A549 (cell line): ENCODE measurements at places on chromosomes 12 and 14.

GRCh38 chr14:21985081-21985480, 311.5 kb upstream of the OR4E1 start:
- no peak for DNase-seq

DNA sequence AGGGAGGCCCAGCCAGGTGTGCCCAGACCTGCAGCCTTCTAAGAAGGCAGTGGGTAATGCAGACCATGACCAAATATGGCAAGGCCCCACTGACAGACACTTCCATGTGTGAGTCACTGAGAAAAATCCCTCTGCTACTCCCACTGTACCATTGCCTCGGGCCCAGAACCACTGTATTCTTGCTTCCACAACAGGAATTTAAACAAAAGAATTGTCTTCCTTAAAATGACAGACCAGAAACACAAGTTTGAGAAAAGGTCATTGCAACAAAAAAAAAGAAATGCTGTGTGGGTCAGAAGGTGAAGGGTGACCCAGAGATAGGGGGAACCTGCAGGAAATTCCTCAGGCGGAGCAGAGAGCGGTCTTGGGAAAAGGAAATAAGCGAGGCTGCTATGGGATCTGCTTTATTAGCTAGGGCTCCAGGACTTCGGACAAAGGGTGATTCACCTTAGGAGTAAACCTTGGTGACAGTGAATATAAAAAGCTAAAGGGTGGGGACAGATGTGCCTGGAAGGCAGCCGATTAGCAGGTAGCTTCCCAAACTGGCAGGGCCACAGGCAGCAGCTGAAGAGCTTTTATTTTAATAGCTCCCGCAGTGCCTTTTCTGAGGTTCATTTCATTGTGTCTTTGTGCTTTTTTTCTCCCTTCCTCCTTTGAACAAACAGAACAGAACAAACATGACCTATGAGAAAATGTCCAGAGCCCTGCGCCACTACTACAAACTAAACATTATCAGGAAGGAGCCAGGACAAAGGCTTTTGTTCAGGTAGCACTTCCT, 185.3 kb upstream of the BCL2L14 start:
- peak; percentile 80 for DNase-seq

GRCh38 chr14:69594846-69595245, 16.6 kb upstream of the SUSD6 start:
- no peak for DNase-seq

- DNase-seq: no peak
Observed at GRCh38 chr12:19144985-19145384, 15.5 kb downstream of the PLEKHA5 start.

DNA sequence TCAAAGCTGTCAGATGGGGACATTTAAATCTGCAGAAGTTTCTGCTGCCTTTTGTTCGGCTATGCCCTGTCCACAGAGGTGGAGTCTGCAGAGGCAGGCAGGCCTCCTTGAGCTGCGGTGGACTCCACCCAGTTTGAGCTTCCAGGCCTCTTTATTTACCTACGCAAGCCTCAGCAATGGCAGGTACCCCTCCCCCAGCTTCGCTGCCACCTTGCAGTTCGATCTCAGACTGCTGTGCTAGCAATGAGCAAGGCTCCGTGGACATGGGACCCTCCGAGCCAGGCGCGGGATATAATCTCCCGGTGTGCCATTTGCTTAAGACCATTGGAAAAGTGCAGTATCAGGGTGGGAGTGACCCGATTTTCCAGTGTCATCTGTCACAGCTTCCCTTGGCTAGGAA, 115.5 kb downstream of the FUT8 start:
- DNase-seq: no peak

GRCh38 chr14:54719406-54719805, 152.5 kb downstream of the SAMD4A start:
- DNase-seq: no peak

DNA sequence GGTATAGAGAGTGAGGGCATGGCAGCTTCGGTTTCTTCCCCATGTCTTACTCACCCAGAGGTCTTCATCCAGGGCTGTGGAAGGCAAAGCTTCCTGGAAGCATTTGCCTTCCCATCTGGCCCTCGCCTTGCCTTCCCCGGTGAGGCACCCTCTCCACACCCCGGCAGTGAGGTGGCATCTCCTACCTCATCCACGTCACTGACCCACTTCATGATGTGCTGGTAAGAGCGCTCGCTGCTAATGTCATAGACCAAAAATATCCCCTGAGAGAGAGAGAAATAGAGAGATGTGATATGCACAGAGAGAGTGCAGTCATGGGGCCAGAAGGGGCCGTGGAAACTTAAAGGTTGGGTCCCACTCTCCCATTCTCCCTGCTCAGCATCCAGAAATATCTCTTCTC, 8.3 kb upstream of the GPX2 start:
- no peak for DNase-seq
